T-cell (primary cell): ENCODE measurements at places on chromosomes 7 and 10. TPM values are rescaled to one million over a fixed set of nuclear protein-coding genes. Genes with fewer than 3 reads are reported as not detected.

DNA sequence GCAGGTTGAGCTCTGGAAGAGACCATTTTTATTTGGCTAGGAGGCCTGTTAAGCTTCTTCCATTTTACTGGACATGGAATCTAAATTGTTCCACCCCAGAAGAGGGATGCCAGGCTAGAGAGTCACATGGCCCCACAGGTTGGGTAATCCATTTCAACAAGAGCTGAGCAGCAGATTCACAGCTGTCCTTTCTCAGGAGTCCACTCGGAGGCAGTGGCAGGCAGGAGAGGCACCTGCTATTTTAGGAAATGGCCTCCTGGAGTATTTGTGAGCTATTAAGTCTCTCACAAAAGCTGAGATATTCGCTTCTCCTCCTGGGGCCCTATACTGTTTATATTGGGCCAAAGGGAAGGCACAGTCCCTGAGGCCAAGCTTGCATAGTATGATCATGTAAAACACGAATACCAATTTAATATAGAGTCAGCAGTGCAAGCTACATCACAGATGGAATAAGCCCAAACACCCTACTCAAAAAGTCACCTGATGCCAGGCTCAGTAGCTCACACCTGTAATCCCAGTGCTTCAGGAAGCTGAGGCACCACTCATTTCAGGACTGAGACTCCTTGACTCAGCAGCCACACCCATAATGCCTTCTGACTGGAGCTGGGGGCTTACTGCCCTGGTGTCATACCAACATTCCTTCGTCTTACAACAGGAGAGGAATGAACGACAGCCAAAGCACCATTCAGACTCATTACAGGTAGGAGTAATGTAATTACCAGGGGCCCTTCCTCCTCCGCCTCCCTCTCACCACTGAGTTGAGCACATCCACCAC is 124.1 kb downstream of the LMBR1 start:
- H3K4me1 ChIP-seq = no peaks in the 10 kb centered on the region
- DNase-seq = no peak
- no peak overlapping the region for H3K27ac ChIP-seq
- H3K4me3 ChIP-seq = no peak overlapping the region
- H3K27me3 ChIP-seq = no peaks in the 10 kb centered on the region

NAT16 gene
- not detected for total RNA-seq

CTAGE15 gene
- 0.59 TPM for total RNA-seq

GRCh38 chr10:34955391-34955790 is 134.8 kb downstream of the CUL2 start:
- H3K36me3 ChIP-seq = no peaks in the 10 kb centered on the region
- H3K27ac ChIP-seq = no peak overlapping the region
- H3K4me3 ChIP-seq = no peak overlapping the region

GRCh38 chr10:61164458-61165160 is 220.6 kb upstream of the RHOBTB1 start:
- DNase-seq = no peak
- H3K4me3 ChIP-seq = no peak overlapping the region
- H3K27ac ChIP-seq = no peak overlapping the region
- H3K27me3 ChIP-seq = no peaks in the 10 kb centered on the region

DNA sequence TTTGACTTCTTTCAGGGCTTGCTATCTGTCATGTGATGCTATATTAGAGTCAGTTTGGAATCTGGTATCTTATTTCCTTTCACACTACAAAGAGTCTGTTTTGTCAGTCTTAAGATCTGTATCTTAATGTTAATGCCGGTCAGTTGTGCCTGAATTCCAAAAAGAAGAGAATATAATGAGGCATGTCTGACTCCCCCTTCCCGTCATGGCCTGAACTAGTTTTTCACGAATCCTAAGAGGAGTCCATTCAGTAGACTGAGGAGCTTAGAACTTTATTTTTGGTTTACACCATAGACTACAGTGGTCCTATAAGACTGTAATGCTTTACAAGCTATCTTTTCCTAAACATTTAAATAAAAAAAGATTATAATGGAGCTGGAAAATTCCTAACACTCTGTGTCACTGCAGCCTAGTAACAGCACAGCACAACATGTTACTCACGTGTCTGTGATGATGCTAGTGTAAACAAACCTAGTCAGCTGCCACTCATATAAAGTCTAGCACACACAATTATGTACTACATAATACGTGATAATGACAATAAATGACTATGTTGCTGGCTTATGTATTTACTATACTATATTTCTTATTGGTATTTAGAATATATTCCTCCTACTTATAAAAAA is 50.6 kb downstream of the VPS41 start:
- DNase-seq = no peak
- H3K36me3 ChIP-seq = no peaks in the 10 kb centered on the region
- no peak overlapping the region for H3K4me3 ChIP-seq

GRCh38 chr7:39650676-39651075 is 27.3 kb downstream of the RALA start:
- H3K27me3 ChIP-seq = no peaks in the 10 kb centered on the region
- DNase-seq = no peak
- H3K4me3 ChIP-seq = no peak overlapping the region
- no peaks in the 10 kb centered on the region for H3K4me1 ChIP-seq

CYP2C19 gene
- not detected for total RNA-seq
